ENCODE measurements at places on chromosomes 3 and 15. TPM values are rescaled to one million over a fixed set of nuclear protein-coding genes. Genes with fewer than 3 reads are reported as not detected.
A peak's percentile ranks its signal among the peaks of the same experiment; 100 is the strongest.

Gene TMEM207
- not detected for total RNA-seq

Gene TWF2
- total RNA-seq: 93.8 TPM

Gene MAGEF1
- 25.5 TPM for total RNA-seq

Gene FETUB
- total RNA-seq: 3.7 TPM

Gene DGKG
- 2.5 TPM for total RNA-seq

Gene CLRN1
- not detected for total RNA-seq

Gene BRPF1
- total RNA-seq: 16.9 TPM

Gene LINGO1
- total RNA-seq: 4.7 TPM

Gene GUCA1C
- total RNA-seq: not detected

Gene FAM43A
- 20.4 TPM for total RNA-seq

Gene RTP4
- total RNA-seq: 0.98 TPM

DNA sequence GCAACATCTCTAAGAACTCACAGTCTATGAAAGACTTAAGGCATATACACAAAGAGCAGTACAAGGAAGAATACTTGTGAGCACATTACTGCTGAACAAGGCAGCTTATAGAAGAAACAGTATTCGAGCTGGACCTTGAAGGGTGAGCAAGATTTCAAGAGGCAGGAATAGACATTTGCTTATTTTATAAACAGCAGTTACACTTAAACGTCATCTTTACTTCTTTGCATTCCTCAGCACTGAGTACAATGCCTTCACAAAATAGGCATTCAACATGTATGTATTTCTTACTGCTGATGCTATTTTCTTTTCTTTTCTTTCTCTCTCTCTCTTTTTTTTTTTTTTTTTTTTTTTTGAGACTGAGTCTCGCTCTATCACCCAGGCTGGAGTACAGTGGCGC, 205.8 kb downstream of the ZIC4 start:
- no peaks in the 10 kb centered on the region for H3K4me1 ChIP-seq
- no peak for DNase-seq
- no peaks in the 10 kb centered on the region for H3K36me3 ChIP-seq
- no peak overlapping the region for H3K27ac ChIP-seq

GRCh38 chr3:107425033-107425432, 47.8 kb downstream of the CCDC54 start:
- H3K4me1 ChIP-seq: peaks cover 6% of the 10 kb centered on the region
- no peak for DNase-seq
- H3K36me3 ChIP-seq: no peaks in the 10 kb centered on the region
- no peaks in the 10 kb centered on the region for H3K27me3 ChIP-seq
- no peak overlapping the region for H3K4me3 ChIP-seq

GRCh38 chr15:43879386-43880355, 52.9 kb downstream of the WDR76 start:
- no peak for DNase-seq
- no peaks in the 10 kb centered on the region for H3K4me1 ChIP-seq
- no peak overlapping the region for H3K27ac ChIP-seq
- H3K36me3 ChIP-seq: no peaks in the 10 kb centered on the region
- H3K27me3 ChIP-seq: no peaks in the 10 kb centered on the region

- H3K4me3 ChIP-seq: no peak overlapping the region
- H3K36me3 ChIP-seq: no peaks in the 10 kb centered on the region
- no peaks in the 10 kb centered on the region for H3K4me1 ChIP-seq
- no peaks in the 10 kb centered on the region for H3K27me3 ChIP-seq
Observed at GRCh38 chr3:156382458-156383346, 172.2 kb downstream of the SSR3 start.

DNA sequence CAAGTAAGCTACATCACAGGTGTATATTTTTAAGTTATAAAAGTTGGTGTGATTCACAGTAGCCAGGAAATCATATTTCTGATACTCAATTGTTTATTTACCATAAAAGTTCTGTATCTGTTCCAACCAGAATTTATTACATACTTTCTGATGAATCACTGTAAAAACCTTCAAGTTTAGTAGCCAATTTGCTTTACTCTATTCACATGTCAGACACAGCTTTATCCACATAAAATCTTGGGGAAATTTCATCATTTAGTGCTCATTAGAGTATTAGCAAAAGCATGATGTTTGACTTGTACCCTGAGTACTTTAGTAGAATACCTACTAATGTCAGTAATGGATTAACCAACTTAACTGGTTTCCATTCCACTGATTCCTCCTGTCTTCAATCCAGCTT, 249.8 kb downstream of the POLQ start:
- no peak overlapping the region for H3K27ac ChIP-seq
- H3K36me3 ChIP-seq: no peaks in the 10 kb centered on the region
- no peaks in the 10 kb centered on the region for H3K27me3 ChIP-seq
- DNase-seq: no peak

- H3K4me3 ChIP-seq: no peak overlapping the region
- peaks cover 19% of the 10 kb centered on the region for H3K4me1 ChIP-seq
- H3K27ac ChIP-seq: no peak overlapping the region
- H3K36me3 ChIP-seq: no peaks in the 10 kb centered on the region
- no peak for DNase-seq
- no peaks in the 10 kb centered on the region for H3K27me3 ChIP-seq
Observed at GRCh38 chr15:49199666-49200065, 29.6 kb downstream of the GALK2 start.

- H3K4me3 ChIP-seq: no peak overlapping the region
- no peak for DNase-seq
- no peaks in the 10 kb centered on the region for H3K27me3 ChIP-seq
- H3K4me1 ChIP-seq: no peaks in the 10 kb centered on the region
- no peaks in the 10 kb centered on the region for H3K36me3 ChIP-seq
Observed at GRCh38 chr15:54364961-54365360, 386.7 kb downstream of the UNC13C start.

DNA sequence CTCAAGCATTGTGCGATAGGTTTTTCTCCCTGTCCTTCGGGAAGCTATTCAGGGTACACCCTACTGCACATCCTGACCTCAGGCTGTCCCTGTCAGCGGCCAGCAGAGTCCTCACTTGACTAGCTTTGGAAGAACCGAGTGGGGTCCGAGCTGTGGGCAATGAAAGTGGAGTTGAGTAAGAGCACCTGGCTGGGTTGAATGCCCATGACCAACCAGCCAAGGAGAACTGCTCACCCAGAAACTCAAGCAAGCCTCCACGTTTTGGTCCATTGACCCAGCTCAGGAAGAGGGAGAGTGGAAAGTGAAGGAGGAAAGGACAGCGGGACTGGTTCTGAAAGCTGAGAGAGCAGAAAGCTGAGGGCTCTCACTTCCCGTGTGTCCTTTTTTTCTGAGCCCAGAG, 36.0 kb upstream of the HDGFL3 start:
- DNase-seq: no peak
- H3K36me3 ChIP-seq: no peaks in the 10 kb centered on the region
- no peak overlapping the region for H3K4me3 ChIP-seq
- no peaks in the 10 kb centered on the region for H3K4me1 ChIP-seq
- H3K27ac ChIP-seq: no peak overlapping the region
- no peaks in the 10 kb centered on the region for H3K27me3 ChIP-seq

GRCh38 chr15:73691396-73691795, 7.2 kb downstream of the CD276 start:
- no peak for DNase-seq
- H3K4me3 ChIP-seq: no peak overlapping the region
- peak overlapping the region; percentile 42 for H3K27ac ChIP-seq
- peaks cover 85% of the 10 kb centered on the region for H3K4me1 ChIP-seq

DNA sequence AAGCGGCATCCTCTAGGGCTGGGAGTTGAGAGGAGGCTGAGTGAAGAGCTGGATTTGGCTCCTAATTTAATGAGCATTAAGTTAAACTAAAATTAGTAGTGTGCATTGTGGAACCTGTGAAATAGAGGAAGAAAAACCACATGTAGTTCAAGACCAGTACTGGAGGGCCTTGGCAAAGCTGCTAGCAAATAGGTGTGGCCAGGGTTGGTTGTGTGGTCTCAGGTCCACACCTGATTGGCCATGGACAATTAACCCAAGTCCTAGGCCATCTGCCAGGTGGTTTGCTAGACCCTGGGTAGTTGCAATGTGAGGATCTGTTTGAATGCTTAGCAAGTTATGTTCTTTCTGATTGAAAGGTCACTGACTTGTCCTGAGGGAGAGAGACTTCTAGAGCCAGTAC, 275.5 kb downstream of the PDCD6IP start:
- no peak overlapping the region for H3K4me3 ChIP-seq
- no peaks in the 10 kb centered on the region for H3K36me3 ChIP-seq
- no peaks in the 10 kb centered on the region for H3K4me1 ChIP-seq
- no peaks in the 10 kb centered on the region for H3K27me3 ChIP-seq

GRCh38 chr3:42668793-42669217, 15.3 kb downstream of the ZBTB47 start:
- H3K27ac ChIP-seq: no peak overlapping the region
- no peaks in the 10 kb centered on the region for H3K27me3 ChIP-seq
- H3K4me3 ChIP-seq: no peak overlapping the region
- no peak for DNase-seq
- H3K36me3 ChIP-seq: no peaks in the 10 kb centered on the region

DNA sequence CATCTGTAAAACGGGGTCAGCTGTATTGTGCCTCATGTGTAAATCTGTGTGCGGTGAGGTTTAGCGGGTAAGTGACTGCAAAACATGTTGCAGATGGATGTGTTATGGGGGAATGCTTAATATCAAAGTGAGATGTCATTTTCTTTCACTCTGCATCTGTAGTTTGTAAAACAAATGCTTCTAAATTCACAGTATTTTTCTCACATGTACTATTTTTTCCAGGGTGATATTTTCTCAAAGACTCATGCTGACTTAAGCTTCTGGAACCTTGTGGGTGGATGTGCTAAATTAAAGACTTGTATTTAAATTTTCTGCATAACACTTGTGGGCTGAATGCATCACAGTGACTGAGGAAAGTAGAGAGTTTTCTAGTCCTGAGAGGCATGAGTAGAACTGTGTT, 115.2 kb upstream of the TP63 start:
- H3K36me3 ChIP-seq: no peaks in the 10 kb centered on the region
- no peaks in the 10 kb centered on the region for H3K4me1 ChIP-seq
- no peaks in the 10 kb centered on the region for H3K27me3 ChIP-seq
- H3K27ac ChIP-seq: no peak overlapping the region
- DNase-seq: no peak

- H3K27me3 ChIP-seq: no peaks in the 10 kb centered on the region
- H3K27ac ChIP-seq: no peak overlapping the region
- DNase-seq: no peak
- no peaks in the 10 kb centered on the region for H3K4me1 ChIP-seq
- no peak overlapping the region for H3K4me3 ChIP-seq
- H3K36me3 ChIP-seq: no peaks in the 10 kb centered on the region
Observed at GRCh38 chr15:88564741-88565140, 18.3 kb upstream of the DET1 start.

DNA sequence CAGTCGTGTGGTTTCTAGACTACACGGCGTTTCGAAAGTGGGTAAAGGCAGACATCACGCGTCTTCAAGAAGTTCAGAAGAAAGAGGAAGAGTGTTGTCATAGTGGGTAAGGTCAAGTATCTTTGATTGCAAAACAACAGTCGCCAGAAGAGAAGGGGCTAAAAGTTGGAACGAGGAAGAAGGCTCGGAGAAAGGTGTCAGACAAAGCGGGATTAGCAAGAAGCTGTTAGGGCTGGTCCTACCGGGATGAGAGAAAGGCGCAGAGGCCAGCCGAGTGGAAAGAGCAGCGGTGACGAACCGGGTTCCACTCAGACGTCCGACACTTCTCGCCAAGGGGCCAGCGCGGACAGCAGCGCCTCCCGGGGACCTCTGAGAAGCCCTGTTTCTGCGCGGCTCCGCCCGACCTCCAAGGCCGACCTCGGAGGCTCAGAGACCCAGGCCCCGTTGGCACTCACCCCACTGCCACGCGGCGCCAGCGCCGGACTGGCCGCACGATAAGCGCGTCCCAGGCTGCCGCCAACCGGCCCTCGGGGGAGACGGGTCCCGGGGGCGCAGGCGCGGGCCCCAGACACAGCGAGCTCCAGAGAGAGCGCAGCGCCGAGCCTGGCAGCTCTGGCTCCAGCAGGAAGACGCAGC, 436 bp downstream of the ADPGK start:
- peak overlapping the region; percentile 76 for H3K4me3 ChIP-seq
- H3K27me3 ChIP-seq: no peaks in the 10 kb centered on the region

GRCh38 chr3:43288850-43289249, 2.5 kb downstream of the SNRK start:
- no peak for DNase-seq
- H3K4me1 ChIP-seq: peaks cover 71% of the 10 kb centered on the region
- H3K4me3 ChIP-seq: peak overlapping the region; percentile 14

- H3K4me3 ChIP-seq: no peak overlapping the region
- H3K27me3 ChIP-seq: no peaks in the 10 kb centered on the region
- no peaks in the 10 kb centered on the region for H3K36me3 ChIP-seq
- H3K27ac ChIP-seq: peak overlapping the region; percentile 40
- no peak for DNase-seq
- peaks cover 41% of the 10 kb centered on the region for H3K4me1 ChIP-seq
Observed at GRCh38 chr3:177421481-177421785, 224.2 kb upstream of the TBL1XR1 start.

- H3K4me3 ChIP-seq: no peak overlapping the region
- H3K36me3 ChIP-seq: no peaks in the 10 kb centered on the region
- peaks cover 17% of the 10 kb centered on the region for H3K4me1 ChIP-seq
- H3K27me3 ChIP-seq: no peaks in the 10 kb centered on the region
- peak overlapping the region; percentile 38 for H3K27ac ChIP-seq
- no peak for DNase-seq
Observed at GRCh38 chr15:64443747-64444621, 16.4 kb upstream of the ZNF609 start.

GRCh38 chr3:29949940-29950616, 656.3 kb upstream of the TGFBR2 start:
- H3K27me3 ChIP-seq: no peaks in the 10 kb centered on the region
- no peaks in the 10 kb centered on the region for H3K36me3 ChIP-seq
- H3K4me3 ChIP-seq: no peak overlapping the region
- no peak overlapping the region for H3K27ac ChIP-seq
- no peak for DNase-seq
- no peaks in the 10 kb centered on the region for H3K4me1 ChIP-seq

DNA sequence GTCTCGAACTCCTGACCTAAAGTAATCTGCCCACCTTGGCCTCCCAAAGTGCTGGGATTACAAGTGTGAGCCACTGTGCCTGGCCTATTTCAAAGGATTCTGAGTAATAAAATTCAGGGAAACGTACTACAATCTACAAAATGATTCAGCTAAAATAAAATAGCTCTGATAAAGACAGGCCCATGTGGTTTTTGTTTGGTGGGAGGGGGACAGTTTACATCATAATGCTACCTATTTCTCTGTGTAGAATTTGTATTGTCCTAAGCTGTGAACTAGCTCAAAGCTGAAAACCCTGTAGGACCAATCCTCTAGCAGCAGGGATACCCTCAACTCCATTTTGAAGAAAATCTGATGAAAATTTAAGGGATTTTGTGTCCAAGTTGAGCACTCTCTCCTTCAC, 25.8 kb downstream of the CDV3 start:
- no peaks in the 10 kb centered on the region for H3K4me1 ChIP-seq
- H3K36me3 ChIP-seq: no peaks in the 10 kb centered on the region
- no peak overlapping the region for H3K4me3 ChIP-seq
- DNase-seq: no peak
- H3K27ac ChIP-seq: no peak overlapping the region

DNA sequence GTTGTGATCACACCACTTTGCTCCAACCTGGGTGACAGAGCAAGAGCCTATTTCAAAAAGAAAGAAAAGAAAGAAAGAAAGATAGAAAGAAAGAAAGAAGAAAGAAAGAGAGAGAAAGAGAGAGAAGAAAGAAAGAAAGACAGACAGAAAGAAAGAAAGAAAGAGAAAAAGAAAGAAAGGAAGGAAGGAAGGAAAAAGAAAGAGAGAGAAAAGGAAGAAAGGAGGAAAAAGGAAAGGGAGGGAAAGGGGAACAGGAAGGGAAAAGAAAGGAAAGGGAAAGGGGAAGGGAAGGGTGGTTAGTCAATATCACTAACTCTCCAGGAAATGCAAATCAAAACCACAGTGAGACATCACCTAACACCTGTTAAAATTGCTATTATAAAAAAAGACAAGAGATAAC, 18.2 kb downstream of the OR5K4 start:
- H3K4me3 ChIP-seq: no peak overlapping the region
- no peaks in the 10 kb centered on the region for H3K36me3 ChIP-seq
- no peaks in the 10 kb centered on the region for H3K27me3 ChIP-seq
- H3K4me1 ChIP-seq: no peaks in the 10 kb centered on the region
